ENCODE measurements at places on chromosomes 12 and 14.

GRCh38 chr14:97266653-97267052, 469.5 kb downstream of the VRK1 start:
- DNase-seq = no peak

- DNase-seq = no peak
These were observed 1029.2 kb upstream of the SEL1L start for GRCh38 chr14:82562881-82563280.

GRCh38 chr12:118052324-118053070, 8.5 kb downstream of the WSB2 start:
- DNase-seq = no peak

DNA sequence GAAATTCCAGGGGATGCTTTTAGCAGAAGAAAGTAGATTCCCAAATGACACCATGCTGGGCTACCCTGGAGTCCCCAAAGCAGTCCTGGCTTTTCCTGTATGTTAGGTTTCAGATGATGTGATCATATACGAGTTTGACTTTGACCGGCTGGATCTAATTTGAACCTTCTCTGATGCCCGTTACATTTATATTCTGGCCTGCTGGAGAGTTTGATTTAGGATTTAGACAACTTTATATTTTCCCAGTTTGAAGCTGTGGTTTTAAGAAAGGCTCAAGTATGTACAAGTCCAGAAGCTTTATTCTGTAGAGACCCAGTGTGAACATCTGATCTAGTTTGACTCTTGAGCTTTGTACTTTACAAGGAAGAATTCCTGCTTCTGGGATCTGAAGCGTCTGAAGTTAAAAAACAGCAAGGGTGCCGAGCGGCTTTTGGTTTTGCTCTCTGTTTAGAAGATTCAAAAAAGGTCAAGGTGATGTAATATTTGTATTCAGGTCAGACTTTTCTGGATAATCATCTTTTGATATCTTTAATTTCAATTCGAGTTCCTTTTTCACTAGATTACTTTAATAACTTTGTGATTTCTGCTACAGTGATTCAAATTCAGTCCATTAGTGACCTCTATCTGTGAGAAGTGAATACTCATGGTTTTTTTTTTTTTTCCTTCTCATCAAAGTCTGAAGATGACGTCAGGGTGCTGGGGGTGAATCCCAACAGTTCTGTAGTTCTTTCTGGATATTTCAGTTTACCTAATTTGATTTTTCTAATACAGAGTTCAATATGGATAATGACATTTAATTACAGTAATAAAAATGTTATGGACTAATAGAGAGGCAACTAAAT, 6.3 kb downstream of the FLRT2 start:
- no peak for DNase-seq

DNA sequence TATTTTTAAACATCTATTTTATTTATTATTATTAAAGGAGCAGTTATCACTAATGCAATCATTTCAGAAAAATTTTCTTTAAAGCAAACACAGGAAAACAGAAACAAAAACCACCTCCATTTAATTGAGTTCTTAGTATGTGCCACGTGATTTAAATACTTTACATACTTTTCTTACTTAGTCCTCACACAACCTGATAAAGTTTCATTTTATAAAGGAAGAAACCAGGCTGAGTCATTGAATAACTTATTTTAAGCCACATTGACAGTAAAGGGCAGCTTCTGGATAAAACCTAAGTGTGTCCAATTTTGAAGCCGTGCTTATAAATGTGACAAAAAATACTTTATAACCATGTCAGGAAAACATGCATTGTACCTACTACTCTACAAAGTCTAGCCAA, 57.1 kb upstream of the PCED1B start:
- no peak for DNase-seq

GRCh38 chr12:79174626-79175025, 310.1 kb downstream of the SYT1 start:
- no peak for DNase-seq
